ENCODE measurements at places on chromosomes 11 and 22. TPM values are rescaled to one million over a fixed set of nuclear protein-coding genes. Genes with fewer than 3 reads are reported as not detected.
A peak's percentile ranks its signal among the peaks of the same experiment; 100 is the strongest.

POU2AF2 gene
- not detected for total RNA-seq

GRCh38 chr11:78158987-78159652 is 19.7 kb upstream of the ALG8 start:
- no peaks in the 10 kb centered on the region for H3K36me3 ChIP-seq

DNA sequence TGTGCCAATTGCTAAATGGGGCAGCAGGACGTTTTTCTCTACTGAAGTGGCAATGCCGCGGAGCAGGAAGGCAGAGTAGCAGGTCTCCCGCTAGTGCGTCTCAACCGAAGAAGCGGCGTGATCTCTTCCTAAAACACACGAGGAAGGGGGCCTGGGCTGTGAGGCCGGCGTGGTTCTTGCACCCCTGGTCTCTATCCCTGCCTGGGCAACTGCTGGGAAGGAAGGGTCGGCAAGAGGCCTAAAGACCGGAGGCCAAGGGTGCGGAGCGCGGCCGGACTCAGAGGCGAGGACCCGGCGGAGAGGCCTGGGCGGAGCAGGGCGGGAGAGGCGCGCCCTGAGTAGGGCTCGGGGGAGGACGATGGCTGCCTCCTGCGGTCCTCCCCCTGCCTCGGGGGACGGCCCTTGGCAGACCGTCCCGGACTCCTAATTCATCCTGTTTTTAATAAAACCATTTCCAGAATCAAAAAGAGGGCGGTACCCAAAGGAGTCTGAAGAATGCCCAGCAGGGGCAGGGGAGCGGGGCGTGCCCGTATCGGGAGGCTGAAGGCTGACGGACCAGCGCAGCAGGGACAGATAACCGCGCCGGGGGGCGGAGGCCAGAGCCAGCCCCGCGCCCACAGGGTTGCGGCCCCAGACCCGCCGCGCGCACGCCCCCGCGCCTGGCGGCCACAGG is 572 bp upstream of the APLP2 start:
- H3K27ac ChIP-seq: no peak overlapping the region
- peak; percentile 67 for DNase-seq
- H3K4me1 ChIP-seq: peaks cover 28% of the 10 kb centered on the region

DNA sequence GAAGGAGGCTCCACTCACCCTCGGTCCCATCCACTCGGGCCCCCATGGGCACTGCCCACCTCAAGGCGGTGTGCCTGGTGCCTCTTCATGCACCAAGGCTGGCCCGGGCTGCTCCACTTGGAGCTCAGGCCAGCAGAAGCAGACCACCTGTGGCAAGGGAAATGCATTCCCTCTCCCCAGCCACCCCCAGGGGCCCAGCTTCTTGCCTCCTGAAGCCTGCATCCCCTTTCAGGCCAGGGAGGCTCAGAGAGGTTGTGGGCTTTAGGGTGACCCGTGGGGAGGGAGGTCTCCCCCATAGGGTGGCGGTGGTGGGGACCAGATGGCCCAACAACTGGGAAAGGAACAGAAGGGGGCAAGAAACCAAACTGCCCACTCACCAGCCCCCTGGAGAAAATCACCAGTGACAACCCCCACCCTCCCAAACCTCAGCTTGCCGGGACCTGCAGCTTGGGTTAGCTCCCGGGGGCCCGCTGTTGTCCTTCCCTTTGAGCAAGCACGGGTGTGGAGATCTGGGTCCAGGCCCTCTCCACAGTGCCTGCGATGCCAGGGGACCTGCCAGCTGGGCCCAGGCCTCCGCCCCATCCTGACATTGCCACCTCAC is 8.4 kb downstream of the CBX6 start:
- H3K27me3 ChIP-seq: no peaks in the 10 kb centered on the region
- no peak overlapping the region for H3K4me3 ChIP-seq
- no peak overlapping the region for H3K27ac ChIP-seq

DNA sequence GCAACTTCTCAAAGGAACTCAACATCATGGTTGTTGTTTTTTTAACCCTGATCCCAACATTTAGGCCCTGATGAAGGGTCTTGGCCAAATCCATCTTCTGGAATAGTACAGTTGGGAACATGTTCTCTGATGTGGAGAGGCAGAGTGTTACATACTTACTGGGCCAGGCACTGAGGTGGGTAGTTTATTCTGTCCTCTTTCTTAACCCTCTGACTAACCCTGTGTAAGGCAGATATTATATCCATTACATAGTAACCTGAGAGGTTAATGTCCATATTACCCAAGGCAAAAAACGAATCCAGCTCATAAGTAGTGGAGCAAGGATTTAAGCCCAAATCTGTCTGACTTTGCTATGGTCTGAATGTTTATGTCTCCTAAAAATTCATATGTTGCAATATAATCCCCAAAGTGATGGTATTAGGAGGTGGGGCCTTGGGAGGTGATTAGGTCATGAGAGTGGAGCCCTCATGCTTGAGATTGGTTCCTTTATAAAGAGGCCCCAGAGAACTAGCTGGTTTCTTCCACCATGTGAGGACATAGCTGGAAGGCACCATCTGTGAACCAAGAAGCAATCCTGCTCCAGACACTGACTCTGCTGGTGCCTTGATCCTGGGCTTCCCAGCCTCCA is 16.3 kb downstream of the PPFIBP2 start:
- H3K4me1 ChIP-seq: no peaks in the 10 kb centered on the region
- no peak for DNase-seq
- no peaks in the 10 kb centered on the region for H3K27me3 ChIP-seq
- no peaks in the 10 kb centered on the region for H3K36me3 ChIP-seq
- H3K4me3 ChIP-seq: no peak overlapping the region
- H3K27ac ChIP-seq: no peak overlapping the region

All from GM23338 (cell line).